ENCODE measurements at places on chromosomes 1 and 21. TPM values are rescaled to one million over a fixed set of nuclear protein-coding genes. Genes with fewer than 3 reads are reported as not detected.

DNA sequence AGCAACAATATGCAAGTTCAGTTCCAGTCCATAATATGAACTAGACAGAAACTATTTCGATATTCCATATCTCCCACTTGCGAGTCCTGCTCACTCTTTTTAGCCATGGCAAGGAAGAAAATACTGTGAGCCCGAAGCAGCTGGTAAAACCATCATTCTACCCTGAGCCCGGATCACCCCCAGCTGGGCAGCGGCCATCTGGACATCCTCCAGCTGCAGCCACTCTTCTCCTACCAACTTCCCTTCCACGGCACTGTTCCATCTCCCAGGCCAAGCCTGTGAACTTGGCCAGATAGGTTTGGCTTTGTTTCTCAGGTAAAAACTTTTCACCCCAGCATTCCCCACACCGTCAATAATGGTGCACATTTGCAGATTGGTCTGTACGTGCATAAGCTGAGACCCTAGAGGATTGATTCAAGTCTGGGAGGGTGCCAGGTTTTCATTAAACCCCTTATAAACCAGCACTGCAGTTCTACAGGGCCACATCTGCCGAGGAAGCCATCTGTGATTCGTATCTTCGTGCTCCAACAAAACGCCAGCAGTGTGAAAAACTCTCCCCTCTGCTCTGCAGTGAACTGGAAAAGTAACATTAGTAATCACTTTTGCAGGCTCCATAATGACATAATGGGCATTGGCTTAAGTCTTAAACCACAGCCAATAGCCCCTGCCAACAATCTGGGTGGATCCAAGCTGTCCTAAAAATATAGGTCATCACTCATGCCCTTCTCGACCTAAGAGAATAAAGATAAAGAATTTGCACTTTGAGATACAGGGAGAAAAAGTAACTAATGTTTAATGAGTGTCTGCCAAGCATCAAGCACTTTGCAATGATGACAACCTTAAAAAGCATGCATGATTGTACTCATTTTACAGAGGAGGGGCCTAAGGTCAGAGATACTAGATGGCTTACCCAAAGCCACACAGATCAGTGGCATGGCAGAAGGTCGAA is 205.1 kb downstream of the PLPP3 start:
- DNase-seq, result no peak

DNA sequence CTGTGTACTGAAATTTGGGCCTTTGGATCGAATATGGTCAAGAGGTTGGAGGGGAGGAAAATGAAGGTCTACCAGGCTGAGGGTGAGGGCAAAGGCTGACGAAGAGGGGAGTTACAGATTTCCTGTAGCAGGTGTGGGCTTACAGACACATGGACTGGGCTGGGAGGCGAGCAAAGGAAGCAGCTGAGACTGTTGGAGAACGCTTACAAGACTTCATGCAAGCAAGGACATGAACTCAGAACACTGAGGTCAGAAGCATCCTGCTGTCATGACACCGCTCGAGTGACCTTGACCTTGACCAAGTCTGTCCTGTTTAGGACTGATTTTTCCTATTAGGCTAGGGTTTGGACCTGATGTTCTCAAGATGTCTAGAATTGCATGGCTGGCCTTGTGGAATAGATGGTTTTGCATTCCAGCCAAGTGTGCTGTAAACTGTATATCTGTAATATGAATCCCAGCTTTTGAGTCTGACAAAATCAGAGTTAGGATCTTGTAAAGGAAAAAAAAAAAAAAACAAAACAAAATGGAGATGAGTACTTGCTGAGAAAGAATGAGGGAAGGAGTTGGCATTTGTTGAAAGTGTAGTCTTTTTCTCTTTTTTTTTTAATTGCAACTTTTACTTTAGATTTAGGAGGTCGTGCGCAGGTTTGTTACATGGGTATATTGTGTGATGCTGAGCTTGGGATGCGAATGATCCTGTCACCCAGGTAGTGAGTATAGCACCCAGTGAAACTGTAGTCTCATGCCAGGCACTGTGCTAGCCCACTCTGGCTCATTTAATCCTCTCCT is 5.8 kb downstream of the ELF3 start:
- peak; percentile 38 for DNase-seq

DNA sequence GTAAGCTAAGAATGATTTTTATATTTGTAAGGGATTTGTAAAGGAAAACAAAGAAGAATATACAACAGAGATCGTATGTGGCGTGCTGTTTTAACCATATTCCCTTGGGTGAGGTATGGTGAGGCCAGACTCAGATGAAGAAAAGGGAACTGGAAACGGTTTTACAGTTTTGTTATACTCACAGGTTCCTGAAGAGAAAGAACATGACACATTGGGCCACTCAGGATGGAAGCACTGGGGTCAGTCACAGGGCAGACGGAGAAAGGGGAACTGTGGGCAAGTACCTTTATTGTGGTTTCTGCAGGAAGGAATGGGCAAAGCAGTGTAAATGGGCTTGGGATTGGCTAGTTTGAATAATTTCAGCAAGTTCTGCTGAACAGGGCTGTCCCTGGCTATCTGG is 177.4 kb downstream of the LBR start:
- DNase-seq, result no peak

The MAN1C1 gene
- total RNA-seq, result under 0.01 TPM

The PRKAA2 gene
- total RNA-seq, result 2.1 TPM

GRCh38 chr21:27061770-27062169 is 94.9 kb upstream of the ADAMTS5 start:
- no peak for DNase-seq

Data from bronchial epithelial cell (primary cell).